ENCODE measurements at places on chromosomes 6 and 20. TPM values are rescaled to one million over a fixed set of nuclear protein-coding genes. Genes with fewer than 3 reads are reported as not detected.

- DNase-seq = peak; percentile 51
These were observed 14.1 kb downstream of the NFATC2 start for GRCh38 chr20:51528263-51529027.

GRCh38 chr6:157946865-157947532 is 34.7 kb upstream of the SYNJ2 start:
- DNase-seq = no peak

- no peak for DNase-seq
These were observed 495.3 kb upstream of the RNF217 start for GRCh38 chr6:124466949-124467348.

- no peak for DNase-seq
These were observed 12.9 kb downstream of the BPIFB4 start for GRCh38 chr20:33092361-33092760.

DNA sequence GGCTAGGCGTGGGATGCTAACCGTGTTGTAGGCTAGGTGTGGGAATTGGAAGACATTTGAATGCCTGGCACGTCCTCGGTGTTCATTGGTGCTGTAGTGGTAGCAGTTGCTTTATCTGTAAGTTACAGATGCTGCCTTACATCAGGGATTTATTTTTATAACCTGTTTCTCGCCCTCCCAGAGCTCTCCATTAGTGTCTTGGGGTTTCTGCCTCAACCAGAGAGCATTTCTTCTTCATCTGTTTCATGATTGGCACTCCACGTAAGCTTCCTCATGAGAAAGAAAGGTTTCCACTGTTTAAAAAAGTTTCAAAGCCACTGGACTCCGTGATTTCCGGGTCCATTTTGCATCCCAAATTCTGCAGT is 9.0 kb downstream of the IGF2R start:
- no peak for DNase-seq

- DNase-seq = no peak
These were observed 13.4 kb upstream of the BTN3A2 start for GRCh38 chr6:26351544-26351953.

DNA sequence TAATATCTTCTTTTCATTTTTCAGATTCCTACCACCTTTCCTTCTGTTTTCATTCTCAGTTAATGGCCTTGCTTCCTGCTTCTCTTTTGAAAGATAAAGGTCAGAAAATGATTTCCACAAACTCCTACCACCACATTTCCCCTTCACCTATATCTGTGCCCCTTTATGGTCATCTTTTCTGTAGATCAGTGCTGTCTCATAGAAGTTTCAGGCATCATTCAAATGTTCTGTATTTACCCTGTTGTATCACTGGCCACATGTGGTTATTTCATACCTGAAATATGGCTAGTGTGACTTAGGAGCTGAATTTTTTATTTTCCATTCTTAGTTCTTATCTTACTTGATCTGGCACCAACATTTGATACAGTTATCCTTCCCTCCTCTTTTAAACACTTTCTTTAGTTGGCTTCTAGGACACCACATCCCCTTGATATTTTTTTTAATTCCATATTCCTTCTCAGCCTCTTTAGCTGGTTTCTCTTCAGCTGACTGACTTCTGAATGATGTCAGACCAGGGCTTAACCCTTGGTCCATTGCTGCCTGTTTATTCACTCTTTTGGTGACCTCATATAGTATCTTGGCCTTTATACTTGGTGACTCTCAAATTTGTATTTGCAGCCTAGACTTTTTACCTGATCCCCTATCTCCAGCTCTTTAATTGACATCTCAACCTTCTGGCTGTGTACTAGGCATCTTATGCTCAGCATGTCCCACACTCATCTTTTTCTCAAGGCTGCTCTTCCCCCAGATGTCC is 81.0 kb downstream of the ATRN start:
- DNase-seq = no peak

GRCh38 chr6:120354452-120355098 is 979.7 kb downstream of the TBC1D32 start:
- no peak for DNase-seq

DNA sequence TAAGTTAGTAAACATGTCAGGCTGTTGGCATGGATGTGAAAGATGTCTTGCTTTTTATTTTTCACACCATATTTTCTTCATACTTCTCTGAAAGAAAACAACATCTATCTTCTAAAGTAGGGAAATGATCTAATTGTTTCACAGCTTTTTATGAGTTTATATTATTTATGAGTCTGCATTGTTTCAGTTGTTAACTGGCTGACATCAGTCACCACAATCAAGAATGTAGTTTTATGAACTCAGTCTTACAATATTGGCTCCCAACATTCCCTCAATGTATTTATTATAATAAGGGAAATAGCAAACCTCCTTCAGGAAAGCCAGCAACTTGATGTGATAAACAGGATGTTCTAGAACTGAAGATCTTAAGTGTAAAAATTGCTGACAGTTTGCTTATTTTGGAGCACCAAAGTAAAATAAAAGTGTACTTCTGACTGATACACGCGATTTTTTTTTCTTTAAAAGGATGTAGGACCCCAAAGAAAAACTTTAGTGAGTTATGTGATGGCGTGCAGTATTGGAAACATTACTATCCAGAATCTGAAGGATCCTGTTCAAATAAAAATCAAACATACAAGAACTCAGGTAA is 106.0 kb downstream of the ADGRG6 start:
- no peak for DNase-seq

DNA sequence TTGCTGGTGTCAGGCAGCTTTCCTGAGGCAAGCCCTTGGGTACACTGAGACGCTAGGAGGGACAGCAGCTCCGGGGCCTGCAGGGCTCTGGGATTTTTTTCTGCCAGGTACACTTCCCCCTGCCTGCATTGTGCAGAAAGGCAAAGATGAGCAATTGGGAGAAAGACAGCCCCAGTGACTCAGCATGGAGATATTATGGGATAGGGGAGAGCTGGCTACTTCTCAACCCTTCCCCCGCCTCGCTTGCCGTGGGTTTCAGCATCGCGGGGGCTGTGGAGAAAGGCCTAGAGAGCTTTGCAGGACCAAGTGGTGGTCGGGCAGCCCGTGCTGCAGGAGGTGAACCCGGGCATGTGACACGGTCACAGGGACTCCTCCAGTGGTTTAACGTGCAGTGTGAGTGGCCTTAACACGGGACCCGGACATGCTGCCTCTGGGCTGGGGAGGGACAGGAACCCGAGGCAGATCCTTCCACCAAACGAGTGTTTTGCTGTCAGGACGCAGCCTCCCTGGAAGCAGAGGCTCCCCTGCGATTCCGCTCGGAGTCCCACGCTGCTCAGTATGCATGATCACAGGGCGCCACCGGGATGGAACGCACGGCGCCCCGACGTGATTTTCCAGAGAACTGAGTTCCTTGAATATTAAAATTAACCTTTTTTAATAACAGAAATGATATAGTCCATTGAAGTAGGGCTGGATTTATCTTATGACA is 139.9 kb downstream of the CDH4 start:
- no peak for DNase-seq

DNA sequence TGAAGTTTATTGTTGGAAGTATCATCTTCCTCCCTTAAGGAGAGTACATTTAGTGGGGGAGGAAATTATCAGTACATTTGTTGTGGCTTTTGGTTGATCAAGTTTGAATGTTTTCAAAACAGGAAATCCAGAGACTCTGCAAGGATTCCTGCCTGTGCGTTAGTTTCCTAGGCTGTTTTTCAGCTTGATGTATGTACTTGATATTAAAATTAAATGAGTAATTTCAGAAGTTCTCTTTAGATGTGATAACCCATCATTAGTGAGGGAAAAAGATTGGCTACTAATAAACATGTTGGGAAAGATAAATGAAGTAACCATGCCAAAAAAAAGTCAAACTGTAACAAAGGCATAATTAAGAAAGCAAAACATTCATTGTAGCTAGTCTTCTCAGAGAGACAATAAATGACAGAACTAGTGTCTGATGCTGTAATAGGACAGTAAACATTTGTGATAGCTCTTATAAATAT is 88.0 kb upstream of the TULP1 start:
- DNase-seq = no peak

- DNase-seq = no peak
These were observed 22.8 kb downstream of the PANK2 start for GRCh38 chr20:3911956-3912355.

DNA sequence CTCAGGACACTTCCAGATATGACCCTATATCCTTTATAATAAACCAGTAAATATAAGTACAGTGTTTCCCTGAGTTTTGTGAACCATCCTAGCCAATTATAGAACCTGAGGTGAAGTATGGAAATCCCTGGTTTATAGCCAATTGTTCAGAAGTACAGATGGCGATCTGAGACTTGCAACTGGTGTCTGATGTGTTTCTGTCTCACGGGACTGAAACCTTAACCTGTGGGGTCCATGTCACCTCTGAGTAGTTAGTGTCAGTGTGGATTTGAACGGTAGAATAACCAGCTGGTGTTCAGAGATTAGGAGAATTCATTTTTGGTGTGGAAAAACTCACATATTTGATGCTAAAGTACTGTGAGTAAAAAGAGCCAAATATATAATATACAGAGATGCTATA is 606.6 kb downstream of the MAFB start:
- no peak for DNase-seq

GRCh38 chr6:3888153-3888957 is 39.2 kb downstream of the FAM50B start:
- DNase-seq = no peak

DNA sequence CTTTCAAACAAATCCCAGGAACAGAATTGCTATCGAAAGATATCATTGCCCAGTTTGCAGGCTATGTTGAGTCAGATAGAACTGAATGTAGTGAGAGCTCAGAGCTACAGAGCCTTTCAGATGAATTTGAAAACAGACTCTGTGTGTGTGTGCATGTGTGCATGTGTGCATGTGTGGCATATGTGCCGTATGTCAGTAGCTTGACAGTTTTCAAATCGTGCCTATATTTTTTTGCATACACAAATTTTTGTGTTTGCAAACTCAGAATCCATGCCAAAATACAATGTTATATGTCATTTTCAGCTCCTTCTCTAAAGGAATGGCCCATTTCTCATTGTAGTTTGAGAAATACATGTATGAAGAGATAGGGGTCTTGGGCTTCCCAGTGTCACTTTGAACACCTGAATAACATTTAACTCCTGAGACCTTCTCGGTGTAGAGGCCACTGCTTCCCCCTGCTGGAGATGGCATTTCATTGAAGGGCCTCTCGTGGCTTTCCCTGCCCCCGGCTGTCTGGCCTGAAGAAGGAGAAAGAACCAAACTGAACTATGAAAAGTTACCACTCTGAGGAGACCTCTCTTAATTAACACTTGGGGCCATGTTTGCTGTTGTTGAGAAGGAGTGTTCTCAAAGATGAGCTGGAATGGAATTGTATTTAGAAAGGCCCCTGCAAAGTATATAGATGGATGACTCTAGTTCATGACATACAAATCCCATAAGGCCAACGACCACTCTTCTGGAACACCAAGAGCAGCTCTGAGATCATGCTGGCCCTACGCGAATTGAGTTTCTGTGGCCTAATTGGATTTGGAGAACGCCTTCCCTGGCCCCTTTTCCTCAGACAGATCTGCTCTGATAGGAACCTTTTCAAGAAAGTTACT is 58.7 kb downstream of the VAPB start:
- peak; percentile 53 for DNase-seq

- DNase-seq = no peak
These were observed 68.7 kb upstream of the SNX9 start for GRCh38 chr6:157754351-157754750.

- DNase-seq = no peak
These were observed 6.2 kb downstream of the SS18L1 start for GRCh38 chr20:62149532-62150309.

DNA sequence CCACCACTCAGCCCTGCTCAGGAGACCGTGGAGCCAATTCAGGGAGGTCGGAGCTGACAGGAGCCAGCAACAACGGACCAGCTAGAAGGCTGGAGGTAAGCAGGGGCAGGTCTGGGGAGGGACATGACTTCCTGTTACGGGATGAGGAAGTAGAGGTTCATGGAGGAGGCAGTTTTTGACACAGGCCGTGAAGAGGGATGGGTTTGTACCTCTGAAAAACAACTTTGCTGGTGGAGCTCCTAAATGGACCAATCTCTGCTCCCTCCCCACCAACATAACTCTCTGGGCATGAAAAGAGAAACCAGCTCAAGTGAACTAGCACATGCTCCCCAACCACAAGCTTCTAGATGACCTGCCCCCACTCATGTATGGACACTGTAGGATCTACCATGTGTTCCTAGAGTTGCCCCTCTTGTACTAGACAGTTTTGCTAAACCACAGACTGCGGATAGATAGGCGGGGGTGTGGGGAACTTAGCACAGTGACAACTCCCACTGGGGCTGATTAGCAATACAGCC is 31.4 kb downstream of the RALGAPA2 start:
- no peak for DNase-seq

GRCh38 chr6:449057-449430 is 57.5 kb downstream of the IRF4 start:
- DNase-seq = no peak

GRCh38 chr6:116695401-116695800 is 14.4 kb downstream of the KPNA5 start:
- no peak for DNase-seq

- DNase-seq = no peak
These were observed 642 bp downstream of the GZF1 start for GRCh38 chr20:23362392-23363256.

GRCh38 chr20:24169256-24169655 is 180.7 kb upstream of the GGTLC1 start:
- no peak for DNase-seq

DNA sequence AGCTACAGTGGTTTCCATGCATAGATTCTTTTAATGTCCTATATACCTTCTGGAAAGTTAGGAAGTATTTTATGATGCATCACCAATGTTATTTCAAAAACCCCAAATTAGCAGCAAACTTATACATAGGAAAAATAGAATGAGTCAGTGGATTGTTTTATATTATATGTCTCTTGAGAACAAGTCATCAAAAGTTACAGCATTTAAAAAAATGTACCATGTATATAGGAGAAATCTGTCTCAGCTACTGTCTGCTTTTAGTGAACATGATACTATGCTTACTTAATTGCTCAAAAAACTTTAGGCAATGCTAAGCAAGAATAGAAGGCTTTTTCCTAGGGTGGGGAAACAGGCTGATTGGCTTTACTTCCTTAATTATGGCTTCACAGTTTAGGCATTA is 365.3 kb downstream of the SAMD5 start:
- no peak for DNase-seq

GRCh38 chr6:107689951-107690642 is 134.0 kb downstream of the SCML4 start:
- DNase-seq = no peak

- no peak for DNase-seq
These were observed 365.4 kb downstream of the HTR1B start for GRCh38 chr6:77097940-77098339.

- DNase-seq = no peak
These were observed 46.9 kb downstream of the LYRM4 start for GRCh38 chr6:5213836-5214235.

- DNase-seq = no peak
These were observed 12.0 kb upstream of the CCDC170 start for GRCh38 chr6:151481786-151482185.

GRCh38 chr6:111626441-111626840 is 20.8 kb upstream of the TRAF3IP2 start:
- DNase-seq = no peak

CPXM1 gene
- 3.8 TPM for total RNA-seq

CGAS gene
- 29.6 TPM for total RNA-seq

HLA-DRB1 gene
- total RNA-seq = 15.0 TPM

TMEM151B gene
- 0.03 TPM for total RNA-seq

CYP39A1 gene
- total RNA-seq = not detected

SLCO4A1 gene
- 48.2 TPM for total RNA-seq

MYB gene
- total RNA-seq = 15.2 TPM

TRDN gene
- not detected for total RNA-seq

UBD gene
- 3.5 TPM for total RNA-seq

MSH5 gene
- 35.4 TPM for total RNA-seq

IRF4 gene
- total RNA-seq = 743 TPM

F13A1 gene
- total RNA-seq = 0.14 TPM

ZC2HC1B gene
- total RNA-seq = not detected

PSORS1C2 gene
- total RNA-seq = not detected

PKIB gene
- total RNA-seq = not detected

COL21A1 gene
- total RNA-seq = not detected

All from activated T-cell treated with anti-CD3 and anti-CD28 coated beads, Interleukin-2, amount 50 U/mL, for 4 hours (primary cell).